ENCODE measurements at places on chromosomes 2 and 18. TPM values are rescaled to one million over a fixed set of nuclear protein-coding genes. Genes with fewer than 3 reads are reported as not detected.

Gene SLC16A14
- total RNA-seq: 0.22 TPM

Gene CD8B2
- total RNA-seq: not detected

Gene SCN3A
- total RNA-seq: not detected

Gene SNX17
- 86.5 TPM for total RNA-seq

Gene NR4A2
- total RNA-seq: 1.0 TPM

Gene BZW1
- total RNA-seq: 347 TPM

Gene PAX3
- total RNA-seq: not detected

Gene COL4A3
- not detected for total RNA-seq

Gene ARHGEF4
- total RNA-seq: not detected

Gene GPATCH11
- total RNA-seq: 12.1 TPM

Gene TPRKB
- total RNA-seq: 33.4 TPM

Gene MDH1B
- total RNA-seq: not detected

Gene C2orf68
- 27.4 TPM for total RNA-seq

Gene FBLN7
- 2.1 TPM for total RNA-seq

Gene KHK
- total RNA-seq: 3.7 TPM

Gene GKN1
- total RNA-seq: not detected

Gene SLC8A1
- total RNA-seq: 2.1 TPM

Gene TBR1
- total RNA-seq: 0.09 TPM

Gene SP140
- total RNA-seq: not detected

Gene INHA
- total RNA-seq: not detected
